Stimulated activated CD4-positive, alpha-beta T cell treated with anti-CD3 and anti-CD28 coated beads, Interleukin-15, amount 100 ng/mL, for 48 hours (primary cell): ENCODE measurements at places on chromosomes 13 and 19.

DNA sequence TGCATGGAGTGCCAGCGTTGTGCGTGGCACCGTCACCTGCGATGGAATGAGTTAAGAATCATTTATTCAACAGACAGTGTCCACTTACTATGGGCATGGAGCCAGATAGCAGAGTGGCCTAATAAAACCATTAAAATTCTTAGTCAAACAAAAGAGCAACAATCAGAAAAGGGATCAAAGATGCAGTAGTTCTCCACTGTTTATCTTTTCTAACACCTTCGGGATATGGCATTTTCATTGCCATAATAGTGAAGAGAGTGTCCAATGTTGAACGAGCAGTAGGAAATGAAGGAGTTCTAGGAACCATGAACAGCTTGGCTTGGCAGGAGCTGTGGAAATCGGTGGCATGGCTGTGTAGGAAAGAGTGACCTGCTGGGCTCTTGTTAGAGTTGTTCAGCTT is 2.0 kb downstream of the TNFSF11 start:
- DNase-seq = no peak

DNA sequence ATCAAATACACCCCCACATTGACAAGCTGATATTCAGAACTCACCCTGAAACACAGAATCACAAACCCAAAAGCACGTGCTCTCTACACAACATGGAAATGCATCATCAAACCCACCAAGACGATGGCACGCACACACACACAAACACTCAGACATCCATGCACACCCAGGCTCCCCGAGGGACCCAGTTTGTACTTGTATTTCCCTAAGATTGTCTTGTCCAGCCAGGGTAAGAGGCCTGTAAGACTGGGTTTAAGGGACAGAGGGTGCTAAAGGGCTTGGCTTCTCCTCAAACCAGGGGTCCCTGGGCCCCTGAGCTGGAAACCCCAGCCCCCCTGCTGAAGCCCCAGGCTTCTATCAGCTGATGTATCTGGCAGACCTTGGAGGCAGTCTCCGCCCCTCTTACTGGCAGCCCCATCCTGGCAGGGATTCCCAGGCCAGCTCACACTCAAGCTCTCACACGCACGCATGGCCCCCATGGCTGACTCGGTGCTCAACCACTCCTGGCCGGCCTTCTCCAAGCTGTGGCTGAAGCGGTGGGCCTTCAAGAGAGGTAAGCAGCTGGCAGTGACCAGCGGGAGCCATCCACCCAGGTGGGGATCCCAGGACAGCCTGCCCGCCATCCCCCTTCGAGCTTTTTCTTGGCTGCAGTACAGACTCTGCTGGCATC is 6.5 kb downstream of the ARHGEF18 start:
- DNase-seq = no peak

DNA sequence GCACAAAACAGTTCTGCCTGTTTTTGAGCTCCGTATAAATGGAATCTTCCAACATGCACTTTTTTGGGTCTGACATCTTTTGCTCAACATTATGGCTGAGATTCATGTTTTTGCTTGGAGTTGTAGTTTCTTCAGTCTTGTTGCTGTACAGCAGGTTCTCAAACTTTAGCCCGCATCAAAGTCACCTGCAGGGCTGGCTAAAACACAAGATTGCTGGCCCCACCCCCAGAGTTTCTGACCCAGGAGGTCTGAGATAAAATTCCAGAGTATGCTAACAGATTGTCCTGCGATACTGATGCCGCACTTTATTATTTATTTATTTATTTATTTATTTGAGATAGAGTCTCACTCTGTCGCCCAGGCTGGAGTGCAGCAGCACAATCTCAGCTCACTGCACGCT is 79.8 kb upstream of the WASF3 start:
- DNase-seq = no peak

DNA sequence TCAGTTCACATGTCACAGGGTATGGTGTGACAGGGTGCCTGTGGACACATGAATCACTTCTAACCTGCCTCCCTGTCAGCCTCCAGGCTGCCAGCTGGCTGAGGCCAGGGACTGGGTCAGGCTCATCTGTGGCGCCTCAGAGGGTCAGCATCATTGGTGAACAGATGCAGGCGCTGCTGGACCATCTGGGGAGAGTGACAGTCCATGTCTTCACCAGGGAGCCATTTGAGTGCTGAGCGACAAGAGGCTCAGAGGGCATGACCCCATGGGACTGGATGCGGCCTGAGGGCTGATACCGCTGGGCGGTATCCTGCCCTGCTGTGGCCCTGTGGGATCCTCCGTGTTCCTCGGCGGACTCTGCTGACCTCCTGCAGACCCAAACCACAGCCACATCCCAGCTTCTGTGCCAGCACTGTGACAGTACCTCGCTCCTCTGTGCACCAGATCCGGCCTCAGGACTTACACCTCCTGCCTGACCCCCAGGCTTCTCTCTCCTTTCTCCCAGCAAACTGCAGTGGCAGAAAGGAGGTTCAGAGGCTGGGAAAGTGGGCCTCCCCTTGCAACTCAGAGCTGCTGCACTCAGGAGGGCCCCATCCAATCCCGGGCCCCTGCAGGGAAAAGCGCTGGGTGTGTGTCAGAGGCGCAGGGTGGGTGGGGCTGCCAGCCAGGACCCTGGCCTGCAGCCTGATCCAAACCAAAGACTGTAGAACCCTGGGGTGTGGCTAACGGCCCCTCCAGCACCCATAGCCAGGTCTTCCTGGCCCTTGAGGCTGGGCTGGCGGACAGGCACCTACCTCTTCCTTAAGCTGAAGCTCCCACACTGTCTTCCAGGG is 10.2 kb downstream of the ACTMAP start:
- DNase-seq = no peak

DNA sequence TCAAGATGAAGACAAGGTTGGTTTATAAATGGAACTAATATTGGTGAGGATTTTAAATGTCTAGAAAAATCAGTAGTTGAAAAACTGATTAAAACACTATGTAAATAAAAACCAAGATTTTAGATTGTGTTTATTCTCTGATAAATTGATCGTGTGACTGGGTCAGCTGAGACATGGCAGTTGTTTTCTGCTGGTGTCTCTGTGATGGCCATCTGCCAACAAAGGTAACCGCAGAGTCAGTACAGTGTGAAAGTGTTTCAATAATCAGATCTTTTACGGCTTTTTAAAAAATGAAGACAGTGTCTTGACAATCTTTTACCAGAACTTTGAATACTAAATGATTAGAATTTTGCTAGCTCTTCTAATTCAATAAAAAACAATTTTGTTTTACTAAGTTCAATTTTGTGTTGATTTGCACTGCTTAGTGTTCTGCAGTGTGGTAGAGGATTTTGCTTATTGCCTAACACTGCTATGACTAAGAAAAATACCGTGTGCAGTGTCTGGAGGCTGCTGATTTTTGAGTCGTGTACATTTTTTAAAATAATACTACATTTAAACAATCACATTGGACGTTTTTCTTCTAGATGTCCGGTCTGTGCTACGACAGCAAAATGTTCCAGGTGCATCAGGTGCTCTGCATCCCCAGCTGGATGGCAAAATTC is 32.7 kb upstream of the GPR183 start:
- DNase-seq = no peak

DNA sequence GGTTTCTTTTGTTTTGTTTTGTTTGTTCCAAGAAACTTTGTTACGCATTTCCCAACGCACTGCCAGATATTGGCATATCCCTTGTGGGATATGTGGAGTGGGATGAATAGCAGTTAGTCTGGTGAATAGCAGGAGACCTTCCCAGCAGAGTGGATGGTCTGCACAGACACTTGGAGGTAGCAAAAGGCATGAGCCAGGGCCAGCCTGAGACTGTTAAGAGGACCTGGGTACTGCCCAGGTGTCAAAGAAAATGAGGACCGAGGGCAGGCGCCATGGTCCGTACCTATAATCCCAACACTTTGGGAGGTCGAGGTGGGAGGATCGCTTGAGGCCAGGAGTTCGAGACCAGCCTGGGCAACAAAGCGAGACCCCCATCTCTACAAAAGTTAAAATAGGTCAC is 13.5 kb upstream of the PDCD5 start:
- no peak for DNase-seq

DNA sequence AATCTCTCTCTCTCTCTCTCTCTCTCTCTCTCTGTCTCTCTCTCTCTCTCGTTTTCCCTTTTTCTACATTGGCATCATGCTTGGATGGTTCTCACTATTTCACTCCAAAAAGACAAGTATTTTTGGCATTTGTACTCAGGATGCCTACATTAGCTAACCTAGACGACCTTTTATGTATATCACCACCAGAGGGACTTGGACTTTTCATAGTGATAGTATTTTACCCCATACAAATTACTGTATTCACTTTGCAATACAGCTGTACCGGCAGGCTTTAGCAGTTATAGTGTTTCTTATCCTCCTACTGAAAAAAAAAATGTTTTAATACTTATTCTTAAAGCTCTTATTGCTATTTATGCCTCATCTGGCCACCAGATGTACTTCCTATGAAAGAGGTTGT is 687.2 kb upstream of the KLHL1 start:
- no peak for DNase-seq

DNA sequence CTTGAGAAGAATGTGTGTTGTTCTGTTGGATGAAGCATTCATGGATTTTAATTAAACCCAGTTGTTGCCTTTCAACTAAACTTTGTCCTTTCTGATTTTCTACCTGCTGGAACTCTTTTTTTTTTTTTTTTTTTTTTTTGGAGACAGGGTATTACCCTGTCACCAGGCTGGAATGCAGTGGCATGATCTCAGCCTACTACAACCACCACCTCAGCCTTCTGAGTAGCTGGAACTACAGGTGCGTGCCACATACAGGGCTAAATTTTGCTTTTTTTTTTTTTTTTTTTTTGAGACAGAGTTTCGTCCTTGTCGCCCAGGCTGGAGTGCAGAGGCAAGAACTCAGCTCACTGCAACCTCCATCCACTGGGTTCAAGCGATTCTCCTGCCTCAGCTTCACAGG is 6.9 kb downstream of the ZNF791 start:
- no peak for DNase-seq

- DNase-seq = no peak
These were observed 63.7 kb downstream of the CRYL1 start for GRCh38 chr13:20461860-20462532.

DNA sequence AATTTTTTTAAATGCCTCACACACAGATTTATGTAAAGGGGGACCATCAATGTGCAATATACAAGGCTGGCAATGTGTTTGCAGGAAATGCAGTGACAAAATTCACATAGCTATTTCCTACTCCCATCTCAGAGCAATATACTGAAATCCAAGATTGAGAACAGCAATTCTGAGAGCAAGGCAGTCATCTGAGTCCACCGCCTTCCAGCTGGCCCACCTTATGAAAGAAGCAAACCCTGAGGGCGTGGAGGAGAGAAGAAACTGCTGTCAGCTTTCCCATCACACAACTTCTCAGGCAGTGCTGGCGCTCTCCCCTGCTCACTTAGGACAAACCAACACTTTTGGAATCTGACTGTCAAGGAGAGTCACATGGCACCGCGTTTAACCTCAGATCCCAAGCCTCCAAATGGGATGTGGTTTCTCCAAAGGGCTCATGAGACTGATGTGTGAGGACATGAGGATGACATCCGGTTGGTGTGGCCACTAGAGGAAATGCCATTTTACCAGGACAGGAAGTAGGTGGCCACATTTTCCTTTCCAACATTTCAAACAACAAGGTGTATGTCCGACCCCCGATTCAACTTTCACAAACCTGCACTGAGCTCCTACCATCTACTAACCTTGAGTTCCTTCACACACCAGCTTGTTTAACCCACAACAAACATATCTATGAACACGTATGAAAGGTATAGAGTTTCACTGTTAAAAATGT is 3.7 kb upstream of the DOCK9 start:
- DNase-seq = no peak

DNA sequence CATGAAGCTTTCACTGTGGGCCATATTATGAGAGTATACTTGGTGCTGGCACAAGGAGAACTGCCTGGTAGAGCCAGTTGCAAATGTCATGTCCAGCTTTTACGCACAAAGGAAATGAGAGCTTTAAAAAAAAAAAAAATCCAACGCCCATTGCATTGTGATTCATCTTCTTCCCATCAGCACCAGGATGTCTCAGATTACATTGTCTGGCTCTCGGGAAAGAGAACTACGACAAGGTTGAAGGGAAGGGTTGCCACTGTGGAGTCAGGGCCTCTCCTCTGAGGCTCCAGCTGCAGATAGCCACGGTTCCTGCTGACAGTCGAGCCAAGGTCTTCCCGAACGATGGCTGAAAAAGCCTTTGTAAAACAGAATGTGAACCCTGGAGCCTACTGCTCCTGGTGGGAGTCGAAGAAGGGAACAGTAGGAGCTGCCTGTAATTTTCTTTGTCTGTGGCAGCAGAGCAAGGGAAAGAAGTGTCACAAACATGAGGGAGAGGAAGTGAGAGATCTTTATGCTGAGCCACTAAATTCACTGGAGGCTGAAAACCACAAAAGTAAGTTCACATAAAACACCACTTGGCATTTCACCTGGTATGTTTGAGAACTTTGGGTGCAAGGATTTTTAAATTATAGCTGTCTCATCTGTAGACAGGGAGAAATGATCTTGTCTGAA is 704.7 kb downstream of the DIAPH3 start:
- DNase-seq = no peak
